ENCODE measurements at places on chromosomes 5 and 9. TPM values are rescaled to one million over a fixed set of nuclear protein-coding genes. Genes with fewer than 3 reads are reported as not detected.
A peak's percentile ranks its signal among the peaks of the same experiment; 100 is the strongest.

Gene LCN1
- total RNA-seq = not detected

Gene KLF9
- total RNA-seq = 30.4 TPM

Gene PCDHA11
- total RNA-seq = 0.08 TPM

Gene IQGAP2
- 2.5 TPM for total RNA-seq

Gene PCDHB3
- 0.74 TPM for total RNA-seq

Gene LVRN
- total RNA-seq = not detected

Gene LHX3
- not detected for total RNA-seq

Gene ZFP37
- 3.6 TPM for total RNA-seq

Gene NUTM2G
- not detected for total RNA-seq

Gene SLC45A2
- total RNA-seq = 0.09 TPM

Gene FSD1L
- total RNA-seq = 7.0 TPM

Gene MED7
- 15.4 TPM for total RNA-seq

DNA sequence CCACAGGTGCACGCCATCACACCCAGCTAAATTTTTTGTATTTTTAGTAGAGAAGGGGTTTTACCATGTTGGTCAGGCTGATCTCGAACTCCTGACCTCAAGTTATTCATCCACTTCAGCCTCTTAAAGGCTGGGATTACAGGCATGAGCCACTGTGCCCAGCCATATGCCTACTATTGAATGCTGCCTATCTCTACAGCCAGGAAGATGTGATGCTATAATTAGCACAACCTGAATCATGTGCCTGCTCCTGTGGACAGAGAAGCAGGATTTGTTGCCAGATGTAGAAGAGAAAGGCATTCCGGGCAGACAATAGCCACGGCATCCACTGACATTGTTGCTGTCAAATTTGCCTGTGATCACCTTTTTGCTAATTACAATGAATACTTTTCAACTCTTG, 24.4 kb upstream of the MLLT3 start:
- no peak for DNase-seq

- no peak for DNase-seq
Observed at GRCh38 chr9:126822278-126822677, 17.4 kb downstream of the ZBTB43 start.

DNA sequence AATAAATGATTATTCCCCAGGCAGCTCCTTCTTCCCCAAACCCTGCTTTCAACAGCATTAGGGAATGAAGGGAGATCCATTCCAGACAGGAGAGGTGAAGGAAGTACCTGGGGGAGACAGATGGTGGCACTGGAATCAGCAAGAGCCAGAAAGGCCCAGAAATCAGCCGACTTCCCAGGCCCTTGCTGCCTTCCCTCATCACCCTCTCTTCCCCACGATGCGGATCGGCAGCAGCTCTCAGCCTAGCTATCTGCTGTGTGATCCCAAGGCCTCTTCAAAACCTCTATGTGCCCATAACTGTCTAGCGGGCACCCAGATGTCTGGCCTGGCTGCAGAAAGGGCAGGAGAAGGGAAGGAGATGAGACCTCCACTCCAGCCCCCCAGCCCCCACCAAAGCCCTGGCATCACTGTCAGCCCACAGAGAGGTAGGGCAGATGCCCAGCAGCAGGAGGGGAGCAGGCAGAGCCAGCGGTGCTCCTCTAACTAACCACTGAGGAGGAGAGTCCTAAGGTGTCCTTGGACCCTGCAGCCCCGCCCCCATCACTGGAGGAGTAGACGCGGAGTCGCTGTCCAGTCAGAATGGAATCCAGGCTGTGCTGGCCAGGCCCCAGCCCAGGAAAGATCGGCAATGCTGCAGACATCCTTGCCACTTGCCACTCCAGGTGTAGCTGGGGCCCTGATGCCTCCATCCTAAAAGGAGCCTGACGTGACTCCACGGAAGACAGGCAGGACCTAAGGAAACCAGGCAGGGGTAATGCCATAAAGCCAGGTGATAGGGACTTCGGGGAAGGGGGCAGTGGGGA, 12.7 kb downstream of the CNTFR start:
- no peak for DNase-seq

GRCh38 chr9:120711354-120711753, 2.9 kb downstream of the MEGF9 start:
- peak; percentile 18 for DNase-seq

- DNase-seq = no peak
Observed at GRCh38 chr9:125421166-125421565, 159.5 kb downstream of the GAPVD1 start.

DNA sequence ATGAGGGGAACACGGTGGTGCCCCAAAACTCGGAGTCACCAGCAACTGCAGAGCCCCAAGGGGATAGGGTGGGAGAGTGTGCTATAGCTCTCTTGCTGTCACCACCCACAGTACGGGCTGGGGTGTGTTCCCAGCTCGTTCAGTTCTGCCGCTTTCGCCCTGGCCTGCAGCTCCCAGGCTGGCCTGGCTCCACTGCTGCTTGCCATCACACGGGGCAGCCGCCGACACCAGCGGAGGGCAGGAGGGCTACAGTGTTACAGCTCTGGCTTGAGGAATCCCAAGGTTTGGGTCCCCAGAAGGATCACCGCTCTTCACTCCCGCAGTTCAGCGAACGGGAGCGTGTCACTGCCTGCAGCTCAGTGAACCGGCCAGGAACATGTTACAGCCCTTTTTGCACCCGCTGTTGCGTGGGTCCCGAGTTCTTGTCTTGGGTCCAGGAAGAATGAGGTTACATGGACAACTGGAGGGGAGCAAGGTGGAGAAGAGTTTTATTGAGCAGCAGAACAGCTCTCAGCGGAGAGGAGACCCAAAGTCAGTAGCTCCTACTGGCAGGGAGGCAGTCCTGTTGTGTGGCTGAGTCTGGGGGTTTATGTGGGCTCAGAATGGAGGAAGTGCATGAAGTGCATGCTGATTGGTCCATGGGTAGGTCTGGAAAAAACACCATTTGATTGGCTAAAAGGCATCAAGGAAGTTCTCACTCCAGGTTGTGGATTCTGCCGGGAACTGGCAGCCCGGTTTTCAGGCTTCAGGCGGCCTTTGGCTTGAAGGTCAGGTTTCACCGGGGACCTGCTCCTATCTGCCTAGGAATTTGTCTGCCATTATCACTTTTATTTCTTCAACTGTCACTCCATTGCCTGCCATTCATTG, 113.4 kb downstream of the EHMT1 start:
- DNase-seq = no peak

DNA sequence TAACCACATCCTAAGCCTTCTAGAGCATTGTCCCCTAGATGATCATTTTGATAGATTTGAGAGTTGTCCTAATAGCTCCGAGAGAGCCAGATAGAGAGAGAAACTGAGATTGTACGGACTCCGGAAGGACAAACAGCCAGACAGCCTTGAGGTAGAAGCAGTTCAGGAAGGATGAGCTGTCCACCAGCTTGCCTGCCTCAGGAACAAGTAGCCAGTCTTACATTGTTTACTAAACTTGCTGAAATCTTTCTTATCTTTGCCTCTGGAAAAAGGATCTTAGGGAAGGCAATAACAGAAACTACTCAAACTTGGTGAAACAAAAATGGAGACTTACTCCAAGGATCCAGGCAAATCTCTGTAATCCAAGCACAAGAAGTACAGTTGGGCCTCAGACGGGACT, 39.0 kb upstream of the SAP30L start:
- no peak for DNase-seq

GRCh38 chr9:87710443-87710842, 15.5 kb upstream of the CTSL start:
- DNase-seq = no peak

DNA sequence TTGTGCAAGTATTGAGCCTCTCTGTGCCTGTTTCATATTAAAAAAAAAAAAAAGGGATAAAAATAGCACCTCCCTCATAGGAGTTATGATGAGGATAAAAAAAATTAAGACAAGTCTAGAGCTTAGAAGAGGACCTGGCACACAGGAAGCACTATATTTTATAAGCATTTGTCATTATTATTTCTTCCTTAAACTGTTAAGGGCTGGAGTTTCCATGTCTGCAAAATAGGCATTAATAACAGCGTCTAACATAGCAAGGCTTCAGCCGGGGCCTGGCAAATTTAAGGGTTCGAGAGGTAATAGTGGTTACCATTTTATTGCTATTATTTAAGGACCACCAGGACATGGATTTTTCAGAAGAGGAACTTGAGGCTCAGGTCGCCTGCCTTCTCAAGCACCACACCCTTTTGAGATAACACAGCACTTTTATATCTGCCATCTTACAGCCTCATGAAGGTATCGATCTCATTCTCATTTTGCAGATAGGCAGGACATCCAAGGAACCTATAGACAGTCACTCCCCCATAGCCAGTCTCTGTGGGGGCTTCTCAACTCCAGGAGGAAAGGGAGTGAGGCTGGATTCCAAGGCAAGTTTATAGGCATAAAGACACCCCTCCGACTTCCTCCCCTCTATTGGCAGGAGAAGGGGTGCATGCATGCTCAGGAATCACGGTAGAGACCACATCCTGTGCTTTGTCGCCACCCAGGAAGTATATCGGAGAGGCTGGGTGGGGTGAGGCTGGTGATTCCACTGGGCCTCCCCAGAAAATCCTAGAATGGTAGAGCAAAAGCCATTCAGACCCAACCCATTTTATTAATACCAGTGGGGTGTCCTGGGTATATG, 2.4 kb downstream of the ANXA6 start:
- DNase-seq = no peak

GRCh38 chr5:135242866-135243555, 156.0 kb downstream of the MACROH2A1 start:
- DNase-seq = peak; percentile 75

- DNase-seq = peak; percentile 28
Observed at GRCh38 chr5:169003721-169004541, 297.0 kb downstream of the SLIT3 start.

DNA sequence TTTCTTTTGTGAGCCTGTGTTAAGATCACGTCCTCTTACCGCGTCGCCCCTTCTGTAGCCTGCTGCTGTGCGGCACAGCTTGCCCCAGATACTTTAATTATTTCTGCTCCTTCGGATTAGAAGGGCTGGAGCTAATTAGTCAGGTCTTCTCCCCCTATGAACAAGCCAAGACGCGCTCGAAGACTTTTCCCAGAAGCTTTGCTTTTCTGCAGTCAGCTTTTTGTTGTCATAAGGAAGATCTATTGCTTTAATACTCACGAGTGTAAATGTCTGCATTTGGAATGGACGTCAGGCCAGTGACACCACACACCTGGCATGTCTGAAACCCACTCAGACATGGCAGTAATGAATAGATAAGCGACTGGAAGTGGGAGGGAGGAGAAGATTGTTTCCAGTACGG, 37.0 kb downstream of the PRUNE2 start:
- DNase-seq = no peak

All from fibroblast of the aortic adventitia (primary cell).